Stimulated activated naive CD4-positive, alpha-beta T cell (primary cell): ENCODE measurements at places on chromosomes 5 and 9.

GRCh38 chr5:132428147-132428482 lies 58.6 kb downstream of the SLC22A5 start:
- no peak for DNase-seq

DNA sequence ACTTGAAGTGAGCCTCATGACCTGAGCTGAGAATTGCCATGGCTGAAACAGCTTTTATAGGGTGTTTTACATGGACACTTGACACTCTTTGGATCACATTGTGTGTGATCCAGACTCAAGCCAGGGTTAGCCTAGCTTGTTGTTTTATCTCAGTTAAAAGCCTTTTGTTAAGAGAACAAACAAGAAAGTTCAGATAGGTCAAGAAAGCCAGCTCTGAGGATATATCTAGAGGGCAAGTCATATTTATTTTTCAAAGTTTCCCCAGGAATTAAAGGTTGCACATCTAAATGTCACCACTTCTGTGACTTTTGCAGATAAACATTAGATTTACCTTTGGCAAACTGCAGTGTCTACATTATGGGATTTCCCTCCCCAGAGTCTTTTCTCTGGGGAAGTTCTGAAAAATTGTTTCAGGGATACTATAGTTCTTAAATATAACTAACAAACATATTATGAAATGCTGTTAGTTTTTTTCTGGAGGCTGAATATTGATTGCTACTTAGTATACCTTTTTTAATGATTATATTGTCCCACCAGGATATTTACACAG lies 134.5 kb downstream of the C9orf152 start:
- no peak for DNase-seq

- DNase-seq = no peak
These were observed 65.5 kb upstream of the BARHL1 start for GRCh38 chr9:132516911-132517310.

DNA sequence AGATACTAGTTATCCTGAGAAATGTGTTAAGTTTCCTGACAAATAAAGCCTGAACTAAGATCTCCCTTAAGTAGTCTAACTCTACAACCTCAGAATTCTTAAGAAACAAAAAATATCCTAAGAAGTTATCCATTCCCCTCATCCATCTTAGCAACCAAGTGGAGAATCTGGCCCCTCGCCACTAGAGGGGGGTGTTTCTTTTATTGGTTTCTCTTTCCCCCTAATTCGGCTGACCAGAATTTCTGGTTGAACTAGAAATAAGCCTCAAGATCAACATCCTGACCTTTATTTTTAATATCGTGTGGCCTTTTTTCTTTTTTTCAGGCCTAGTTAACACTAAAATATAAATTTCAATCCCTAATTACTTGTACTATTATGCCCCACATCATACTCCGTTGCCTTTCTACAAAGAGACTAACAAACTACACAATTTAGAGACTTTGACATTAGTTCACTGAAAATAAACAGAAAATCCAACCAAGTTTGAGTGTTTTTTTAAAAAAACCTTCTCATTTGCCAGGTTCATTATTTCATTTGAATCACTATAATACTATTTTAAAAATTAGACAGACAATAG lies 14.3 kb upstream of the NR4A3 start:
- DNase-seq = peak; percentile 75
